ENCODE measurements at places on chromosomes 6 and 20.

DNA sequence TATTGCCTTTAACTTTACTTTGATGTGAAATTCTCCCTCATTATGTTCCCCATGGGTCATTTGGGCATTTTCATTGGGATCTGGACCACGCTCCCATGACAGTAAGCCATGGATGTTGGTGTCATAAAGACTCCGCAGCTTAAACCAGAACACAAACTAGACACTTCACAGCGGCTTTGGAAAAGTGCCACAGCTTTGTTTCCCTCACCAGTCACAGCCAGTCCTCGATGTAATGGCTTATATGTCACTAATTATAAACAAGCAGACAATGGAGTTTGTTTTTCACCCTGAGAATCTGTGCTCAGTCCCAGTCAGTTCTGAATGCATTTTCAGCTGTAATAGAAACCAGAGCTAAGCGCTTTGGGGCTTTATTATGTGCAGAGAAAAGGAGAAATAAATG is 23.2 kb upstream of the DAAM2 start:
- DNase-seq: no peak

DNA sequence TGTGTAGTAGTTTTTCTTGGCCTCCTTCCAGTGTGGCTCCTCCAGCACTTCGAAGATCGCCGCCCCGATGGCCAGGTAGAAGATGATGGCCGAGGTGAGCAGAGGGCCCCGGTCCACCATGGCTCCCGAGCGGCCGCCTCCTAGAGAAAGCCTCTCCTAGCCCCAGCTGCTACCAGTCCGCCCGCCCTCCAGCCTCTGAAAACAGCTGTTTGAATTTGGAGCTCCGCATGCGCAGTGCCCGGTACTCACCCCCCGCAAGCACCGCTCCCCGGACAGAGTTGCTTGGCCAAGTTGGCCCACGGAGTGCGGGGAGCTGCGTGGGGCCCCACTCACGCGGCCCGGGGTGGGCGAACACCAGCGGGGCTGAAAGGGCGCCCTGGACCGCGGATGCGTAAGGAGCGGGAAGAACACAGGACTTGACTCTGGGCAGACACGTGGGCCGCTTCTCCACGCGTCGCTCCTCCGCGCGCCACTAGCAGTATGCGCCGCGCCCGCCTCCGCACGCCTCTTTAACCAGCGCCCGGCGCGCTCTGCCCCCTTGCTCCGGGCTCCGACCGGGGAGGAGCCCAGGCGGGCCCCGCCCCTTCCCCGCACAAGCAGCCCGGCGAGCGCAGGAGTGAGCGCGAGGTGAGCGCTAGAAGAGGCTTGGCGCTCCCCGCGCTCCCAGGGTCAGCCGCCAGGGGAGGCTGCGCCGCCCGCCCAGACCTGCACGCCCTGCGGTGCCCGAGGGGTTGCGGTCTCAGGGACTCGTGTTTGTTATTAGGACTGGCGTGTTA is at the start of gene KCNK5:
KCNK5 (minus strand) TSS at position 484 of the 776 bp plus-strand sequence; CDS start at position 120, 364 bp downstream.
- DNase-seq: peak; percentile 25

- no peak for DNase-seq
Observed at GRCh38 chr6:134308800-134309199, 9.1 kb downstream of the SGK1 start.

DNA sequence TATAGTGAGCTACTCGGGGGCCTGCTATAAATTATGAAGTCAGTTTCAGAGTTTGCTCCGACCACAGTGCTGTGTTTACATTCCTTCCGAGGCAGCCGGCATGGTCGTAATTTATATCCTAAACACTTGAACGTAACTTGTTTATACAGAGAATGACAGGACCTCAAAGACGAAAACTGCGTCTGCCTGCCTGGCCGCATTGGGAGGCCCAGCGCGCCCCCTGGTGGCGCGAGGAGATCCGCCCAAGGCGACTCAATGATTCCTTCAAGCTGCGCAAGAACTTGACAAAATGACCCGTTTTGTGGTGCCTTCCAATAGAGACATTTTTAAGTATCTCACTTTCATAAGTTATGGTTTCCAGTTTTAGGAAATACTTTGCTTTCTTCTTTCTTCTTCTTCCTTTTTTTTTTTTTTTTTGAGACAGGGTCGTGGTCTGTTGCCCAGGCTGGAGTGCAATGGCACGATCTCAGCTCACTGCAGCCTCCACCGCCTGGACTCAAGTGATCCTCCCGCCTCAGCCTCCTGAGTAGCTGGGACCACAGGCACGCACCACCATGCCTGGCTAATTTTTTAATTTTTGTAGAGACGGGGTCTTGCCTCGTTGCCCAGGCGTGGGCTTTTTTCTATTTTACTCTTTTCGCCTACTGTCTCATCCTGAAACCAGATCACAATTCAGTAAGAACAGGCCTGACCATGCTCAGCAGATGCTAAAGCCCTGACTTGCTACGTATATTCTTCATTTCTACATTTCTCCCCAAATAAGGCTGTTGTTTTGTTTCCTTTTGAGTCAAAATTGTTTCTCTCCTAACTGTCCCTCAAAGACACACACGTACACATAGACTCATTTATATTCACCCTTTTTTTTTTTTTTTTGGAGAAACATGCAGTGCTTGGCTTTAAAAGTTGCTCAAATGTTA is 7.8 kb downstream of the FOXF2 start:
- peak; percentile 19 for DNase-seq

DNA sequence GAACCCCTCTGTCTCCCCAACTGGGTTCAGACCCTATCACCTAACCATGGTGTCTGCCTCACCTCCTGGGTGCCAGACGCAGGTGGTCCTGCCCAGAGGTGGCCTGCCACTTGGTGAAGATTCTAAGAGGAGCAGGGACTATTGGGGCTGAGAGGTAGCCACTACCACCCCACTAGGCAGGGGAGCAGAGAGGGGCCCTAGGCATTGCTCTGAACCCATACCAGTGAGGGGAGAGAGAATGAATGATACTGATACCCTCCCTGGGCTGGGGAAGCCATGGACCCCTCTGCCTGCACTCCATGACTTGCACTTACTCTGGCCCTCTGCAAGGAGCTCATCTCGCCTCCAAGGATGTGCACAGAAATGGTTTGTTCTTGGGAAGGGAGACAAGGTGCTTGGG is 31.7 kb upstream of the SPDEF start:
- no peak for DNase-seq

GRCh38 chr6:53294095-53294494 is 54.7 kb downstream of the ELOVL5 start:
- DNase-seq: no peak

DNA sequence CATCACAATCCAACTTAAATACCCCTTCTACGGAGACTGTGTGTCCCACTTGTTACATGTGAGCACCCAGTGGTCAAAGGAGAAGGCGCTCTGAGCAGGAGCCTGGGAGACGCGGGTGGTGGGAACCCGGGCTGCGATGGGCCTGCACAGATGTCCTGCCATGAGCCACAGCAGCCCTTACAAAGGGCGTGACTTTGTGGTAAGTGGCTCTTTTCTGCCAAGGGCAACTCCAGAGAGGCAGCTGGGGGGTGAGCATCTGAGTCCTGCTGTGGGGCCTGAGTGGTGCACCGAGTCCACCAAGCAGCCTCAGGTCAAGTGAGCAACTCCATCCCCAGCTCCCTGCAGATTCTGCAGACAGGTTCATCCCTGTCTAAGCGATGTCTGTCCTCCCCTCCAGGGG is 33.6 kb upstream of the CST7 start:
- no peak for DNase-seq

DNA sequence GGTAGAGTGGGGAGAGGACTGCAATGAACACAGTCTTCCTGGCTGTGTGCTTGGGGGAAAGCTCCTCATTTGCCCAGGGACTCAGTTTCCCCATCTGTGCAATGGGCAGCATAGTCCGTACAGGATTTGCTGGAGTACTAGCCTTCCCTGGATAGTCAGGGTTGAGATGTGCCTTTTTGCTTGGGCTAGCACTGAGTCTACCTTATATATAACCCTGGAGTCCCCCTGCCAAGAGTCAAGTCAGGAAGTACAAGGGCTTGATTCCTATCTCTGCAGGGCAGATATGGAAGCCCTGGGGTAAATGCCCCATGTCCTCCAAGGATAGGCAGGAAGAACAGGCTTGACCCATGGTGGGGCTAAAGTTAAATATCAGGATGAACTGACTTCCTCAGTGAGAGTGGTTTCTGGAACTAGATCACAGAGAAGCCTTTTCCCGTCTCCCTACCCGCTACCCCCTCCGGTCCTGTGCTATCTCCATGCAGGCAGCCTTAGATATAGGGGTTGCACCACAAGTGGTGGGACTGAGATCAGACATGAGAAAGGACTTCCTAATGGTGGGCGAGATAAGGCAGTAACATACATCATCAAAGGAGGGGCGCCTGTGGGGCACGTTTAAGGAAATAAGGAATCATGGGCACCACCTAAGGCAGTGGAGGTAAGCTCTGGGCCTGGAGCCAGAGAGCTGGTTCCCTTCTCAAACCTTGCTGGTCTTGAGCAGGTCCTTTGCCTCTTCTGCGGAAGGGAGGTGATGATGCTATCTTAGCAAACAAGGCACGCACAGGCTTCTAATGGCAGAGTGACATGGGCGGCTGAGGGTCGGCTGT is 157.9 kb downstream of the MRPL14 start:
- no peak for DNase-seq

GRCh38 chr6:134477991-134478635 is 160.2 kb upstream of the SGK1 start:
- DNase-seq: no peak

DNA sequence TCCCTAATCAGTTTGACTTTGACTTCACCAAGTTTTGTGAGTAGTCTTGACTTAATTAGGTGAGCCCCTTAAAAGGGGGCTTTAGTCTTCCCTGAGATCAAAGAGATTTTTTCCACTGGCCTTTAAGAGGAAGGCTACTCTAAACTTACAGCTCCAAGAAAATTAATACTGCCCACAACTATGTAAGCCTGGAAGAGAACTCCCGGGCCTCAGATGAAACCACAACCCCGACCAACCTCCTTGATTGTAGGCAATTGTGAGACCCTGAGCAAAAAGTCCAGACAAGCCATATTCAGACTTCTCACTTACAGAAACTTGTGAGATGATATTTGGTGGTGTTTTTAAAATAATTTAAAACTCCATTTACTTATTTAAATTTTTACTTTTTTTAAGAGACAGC is 18.1 kb downstream of the SNX3 start:
- DNase-seq: no peak
